ENCODE measurements at places on chromosomes 6 and 20. TPM values are rescaled to one million over a fixed set of nuclear protein-coding genes. Genes with fewer than 3 reads are reported as not detected.

Gene EEF1A1
- total RNA-seq, result 13,189 TPM

Gene OXT
- total RNA-seq, result not detected

Gene FAXC
- 2.4 TPM for total RNA-seq

Gene SLC16A10
- 37.0 TPM for total RNA-seq
